ENCODE measurements at places on chromosomes 2 and 18. TPM values are rescaled to one million over a fixed set of nuclear protein-coding genes. Genes with fewer than 3 reads are reported as not detected.

Gene LRP1B
- total RNA-seq = 0.44 TPM

Gene SULT1C4
- total RNA-seq = 16.0 TPM

Gene DNPEP
- 51.2 TPM for total RNA-seq

Gene DSC2
- 19.5 TPM for total RNA-seq

Gene NYAP2
- total RNA-seq = not detected

Gene IL36RN
- total RNA-seq = not detected

Gene SFTPB
- not detected for total RNA-seq

Gene NEUROD1
- total RNA-seq = not detected

Gene GKN1
- total RNA-seq = not detected

Gene CDH2
- total RNA-seq = 269 TPM

DNA sequence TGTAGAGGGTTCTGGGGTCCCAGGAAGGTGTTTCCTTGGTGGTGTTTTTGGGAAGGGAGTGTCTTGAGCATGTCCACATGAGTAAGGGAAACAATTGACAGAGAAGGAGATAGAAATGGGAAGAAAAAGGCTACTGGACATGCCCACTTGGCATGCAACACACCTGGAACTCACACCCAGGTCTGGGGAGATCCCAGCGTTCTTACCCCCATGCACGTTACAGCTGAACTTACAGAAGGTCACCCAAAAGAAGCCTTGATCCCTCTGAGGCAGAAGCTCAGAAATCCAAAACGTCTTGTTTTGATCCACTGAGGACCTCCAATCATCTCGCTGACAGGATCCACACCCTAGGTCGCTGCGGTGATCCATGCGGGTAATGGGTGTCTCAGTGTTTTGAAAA, 142.0 kb downstream of the ZNF516 start:
- DNase-seq = no peak

- DNase-seq = no peak
Observed at GRCh38 chr18:8777846-8778245, 72.5 kb downstream of the MTCL1 start.

DNA sequence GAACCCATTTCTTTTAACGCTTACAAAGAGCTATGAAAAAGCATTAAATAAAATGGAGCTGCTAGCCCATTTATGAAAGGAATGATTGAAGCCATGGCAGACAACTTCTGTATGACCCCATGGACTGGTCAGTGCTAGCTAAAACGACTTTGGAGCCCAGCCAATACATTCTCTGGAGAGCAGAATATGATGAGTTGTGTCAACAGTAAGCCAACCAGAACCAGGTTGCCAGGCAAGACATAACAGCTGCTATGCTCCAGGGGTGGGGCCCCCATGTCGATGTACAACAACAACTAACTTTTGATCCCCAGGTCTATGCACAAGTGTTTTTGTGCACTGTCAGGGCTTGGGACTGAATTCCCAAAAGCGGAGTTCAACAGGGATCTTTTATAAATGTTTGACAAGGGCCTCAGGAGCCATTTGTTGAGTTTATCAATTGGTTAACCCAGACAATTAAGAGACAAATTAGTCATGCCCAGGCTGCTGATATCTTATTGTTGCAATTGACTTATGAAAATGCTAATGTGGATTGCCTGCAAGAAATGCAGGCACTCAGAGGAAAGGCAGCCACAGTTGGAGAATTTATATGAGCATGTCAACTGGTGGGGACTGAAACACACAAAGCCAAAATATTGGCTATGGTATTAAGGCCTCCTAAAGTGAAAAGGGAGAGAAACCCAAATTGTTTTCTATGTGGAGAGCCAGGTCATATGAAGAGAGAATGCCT, 64.6 kb upstream of the MYO3B start:
- DNase-seq = no peak

GRCh38 chr18:59057969-59058368, 81.7 kb upstream of the SEC11C start:
- no peak for DNase-seq

- DNase-seq = no peak
Observed at GRCh38 chr2:241598487-241598886, 38.5 kb downstream of the THAP4 start.

GRCh38 chr2:201730651-201731285, 32.3 kb upstream of the MPP4 start:
- no peak for DNase-seq

DNA sequence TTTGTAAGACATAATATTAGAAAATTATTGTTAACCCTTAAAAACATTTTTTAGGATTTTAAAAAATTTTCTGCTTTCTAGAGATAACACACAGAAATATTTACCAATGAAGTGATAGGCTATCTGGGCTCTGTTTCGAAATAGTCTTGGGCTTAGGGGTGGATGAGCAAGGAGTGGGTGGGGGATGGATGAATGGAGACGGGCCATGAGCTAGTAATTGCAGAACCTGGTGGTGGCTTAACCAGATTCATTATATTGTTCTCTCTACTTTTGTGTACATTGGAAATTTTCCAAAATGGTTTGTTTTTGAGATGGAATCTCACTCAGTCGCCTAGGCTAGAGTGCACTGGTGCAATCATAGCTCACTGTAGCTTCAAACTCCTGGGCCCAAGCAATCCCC, 89.6 kb downstream of the TCF7L1 start:
- no peak for DNase-seq

DNA sequence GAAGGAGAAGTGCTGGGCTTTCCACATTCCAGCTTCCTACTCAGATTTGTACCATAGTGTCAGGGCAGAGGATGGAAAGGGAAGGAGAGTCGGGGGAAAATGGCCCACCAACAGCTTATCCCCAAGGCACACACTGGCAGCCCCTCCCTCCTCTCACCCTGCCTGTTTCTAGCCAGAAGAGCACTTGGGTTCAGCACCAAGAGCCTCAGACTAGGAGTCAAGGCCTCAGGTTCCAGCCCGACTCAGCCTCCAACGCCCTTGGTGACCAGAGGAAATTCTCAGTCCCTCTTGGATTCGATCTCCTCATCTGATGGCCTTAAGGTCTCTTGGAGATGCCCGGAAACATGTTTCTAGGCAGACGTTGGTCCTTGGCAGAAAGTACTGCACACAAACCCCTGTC, 53.9 kb downstream of the TNS1 start:
- no peak for DNase-seq

DNA sequence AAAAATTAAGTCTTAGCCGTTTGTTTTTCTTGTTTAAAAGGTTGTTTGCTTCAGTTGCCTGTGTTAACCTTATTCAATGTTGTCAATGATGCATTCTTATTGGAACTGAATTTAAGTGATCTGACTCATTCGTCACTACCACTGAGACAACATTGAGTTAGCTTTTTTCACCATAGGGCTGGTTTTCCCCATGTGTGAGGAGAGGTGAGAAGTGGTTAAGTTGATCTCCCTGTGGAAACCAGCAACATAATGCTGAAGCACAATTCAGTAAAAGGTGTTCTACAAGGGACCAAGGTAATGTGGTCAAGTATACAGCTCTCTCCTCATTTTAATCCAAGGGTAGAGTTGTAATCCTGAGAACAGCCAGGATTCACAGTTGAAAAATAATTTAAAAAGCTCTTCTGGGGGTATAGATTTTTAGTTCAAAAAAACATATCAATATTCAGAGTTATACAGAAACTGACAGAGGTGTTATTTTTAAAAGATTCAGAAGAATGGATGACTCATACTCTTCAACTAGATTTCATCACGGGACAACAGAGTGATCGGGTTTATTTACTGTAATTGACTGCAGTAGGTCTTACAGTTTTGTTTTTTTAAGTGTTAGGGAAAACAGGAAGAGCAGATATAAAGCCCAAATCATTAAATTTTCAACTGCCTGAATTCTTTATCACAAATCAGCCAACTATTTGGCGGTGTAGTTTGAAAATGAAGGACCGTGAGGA, 12.6 kb downstream of the NOP58 start:
- DNase-seq = no peak

- no peak for DNase-seq
Observed at GRCh38 chr18:77754475-77755044, 504.9 kb downstream of the GALR1 start.

GRCh38 chr2:144015655-144016245, 504.2 kb downstream of the ZEB2 start:
- DNase-seq = no peak

DNA sequence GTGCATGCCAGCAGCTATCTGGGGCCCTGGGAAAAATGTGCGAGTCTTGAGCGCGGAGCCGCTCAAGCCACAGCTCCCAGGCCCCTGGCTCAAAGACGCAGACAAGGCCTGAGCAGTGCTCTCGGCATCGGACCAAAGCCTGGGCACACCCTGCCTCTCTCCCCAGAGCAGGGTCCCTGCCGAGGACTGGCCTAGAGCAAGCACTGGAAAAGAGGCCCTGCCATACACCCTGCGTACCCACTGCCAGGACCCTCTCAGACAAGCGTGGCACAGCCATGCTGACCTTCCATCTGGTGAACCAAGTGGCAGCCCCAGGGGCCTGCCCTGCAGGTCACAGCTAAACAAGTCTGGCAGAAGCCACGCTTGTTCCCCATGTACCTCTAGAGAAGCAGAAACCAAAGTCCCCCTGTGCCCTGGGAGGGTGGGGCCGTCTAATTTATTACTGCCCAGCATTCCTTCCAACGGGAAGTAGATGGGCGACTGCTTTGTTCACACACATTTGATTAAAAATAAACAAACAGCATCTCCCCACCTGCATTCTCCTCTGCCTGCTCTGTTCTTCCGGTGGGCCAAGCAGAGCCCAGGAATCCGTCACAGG, 14.0 kb downstream of the STK25 start:
- no peak for DNase-seq

DNA sequence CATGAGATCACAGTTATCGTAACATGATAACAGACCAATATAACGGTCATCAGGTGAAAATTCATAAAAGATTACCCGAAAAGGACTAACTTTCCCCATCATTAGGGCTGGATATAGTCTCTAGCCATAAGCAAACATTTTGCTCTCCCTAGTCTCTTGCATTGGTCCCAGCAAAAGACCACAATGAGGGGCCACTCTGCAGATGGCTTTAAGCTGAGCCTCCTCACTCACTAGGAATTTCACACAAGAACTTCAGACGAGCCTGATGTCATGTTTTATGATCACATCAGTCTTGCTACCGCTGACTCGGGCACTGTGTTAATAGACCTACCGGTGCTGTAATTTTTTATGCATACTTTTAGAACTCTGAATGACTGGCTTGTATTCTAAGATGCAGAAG, 35.2 kb downstream of the STK17B start:
- no peak for DNase-seq

DNA sequence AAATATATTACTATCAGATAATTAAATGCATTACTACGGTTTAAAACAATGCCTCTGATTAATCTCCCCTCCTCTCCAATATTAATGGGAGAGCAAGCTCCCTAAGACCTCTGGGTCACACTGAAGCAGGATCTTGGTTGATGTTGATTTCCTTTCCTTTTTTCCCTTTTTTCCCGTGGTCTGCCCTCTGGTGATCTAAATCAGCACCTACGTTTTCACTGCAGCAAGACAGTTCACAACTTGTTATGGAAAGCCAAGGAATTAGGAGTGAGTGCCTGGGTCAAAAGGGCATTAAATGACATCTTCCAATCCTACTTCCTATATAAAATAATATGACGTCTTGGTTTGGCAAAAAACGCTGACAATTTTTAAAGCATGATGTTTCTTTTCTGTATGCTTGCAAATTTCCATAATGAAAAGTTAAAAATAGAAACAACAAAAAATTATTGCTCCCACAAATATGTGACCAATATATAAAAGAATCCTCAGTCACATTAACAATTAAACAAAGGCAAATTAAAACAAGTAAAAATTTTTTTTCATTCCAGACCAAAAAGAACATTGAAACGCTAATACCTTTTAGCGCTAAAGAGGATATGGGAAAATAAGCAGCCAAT, 7.9 kb upstream of the CFAP36 start:
- DNase-seq = no peak

DNA sequence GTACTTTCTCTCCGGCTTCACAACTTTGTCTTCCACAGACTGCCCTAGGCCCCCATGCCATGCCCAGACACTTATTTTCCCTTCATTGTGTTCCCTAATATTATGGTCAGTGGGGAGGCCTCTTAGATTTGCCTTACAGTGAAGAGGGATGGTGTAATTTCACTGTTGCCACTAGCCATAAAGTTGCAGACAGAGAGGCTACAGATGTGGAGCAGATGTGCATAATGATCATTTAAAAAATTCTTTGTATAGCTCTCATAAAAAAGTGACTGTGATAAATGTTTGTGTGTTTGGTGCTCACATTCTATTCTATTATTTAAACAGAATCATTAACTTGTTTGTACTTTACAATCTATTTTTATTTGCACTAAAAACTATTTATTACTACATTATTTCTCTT, 67.5 kb upstream of the FN1 start:
- no peak for DNase-seq

DNA sequence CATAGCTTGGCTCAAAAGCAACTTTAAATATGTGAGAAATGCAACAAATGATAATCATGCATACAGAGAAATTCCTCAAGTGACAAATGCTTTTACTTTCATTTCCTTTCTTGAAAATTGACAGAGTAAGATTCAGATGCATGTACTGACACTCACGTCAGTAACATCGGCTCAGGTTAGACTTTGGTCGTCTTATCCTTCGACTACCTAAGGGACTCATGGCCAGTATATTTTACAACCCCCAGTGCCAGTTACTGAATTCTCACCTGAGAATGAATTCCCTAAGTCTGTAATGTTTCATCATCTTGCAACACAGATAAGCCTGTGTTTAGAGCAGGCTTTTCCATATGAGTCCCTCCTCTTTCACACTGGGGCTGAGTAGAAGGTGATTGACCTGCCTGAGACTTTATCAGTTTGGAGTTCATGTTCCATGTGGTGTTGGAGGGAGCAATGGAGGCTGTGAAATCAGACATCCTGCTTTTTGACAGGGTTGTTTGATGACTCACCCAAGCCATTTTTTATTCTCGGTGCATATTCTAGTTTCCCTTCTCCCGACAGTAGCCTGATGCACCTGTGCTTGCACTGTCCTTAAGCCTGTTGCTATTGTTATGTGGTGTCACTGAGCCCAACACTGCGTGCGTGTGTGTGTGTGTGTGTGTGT, 30.5 kb upstream of the ATP8B1 start:
- no peak for DNase-seq

GRCh38 chr2:126653761-126654160, 2.2 kb upstream of the GYPC start:
- DNase-seq = no peak

GRCh38 chr2:197307933-197308521, 2.6 kb downstream of the ANKRD44 start:
- no peak for DNase-seq

DNA sequence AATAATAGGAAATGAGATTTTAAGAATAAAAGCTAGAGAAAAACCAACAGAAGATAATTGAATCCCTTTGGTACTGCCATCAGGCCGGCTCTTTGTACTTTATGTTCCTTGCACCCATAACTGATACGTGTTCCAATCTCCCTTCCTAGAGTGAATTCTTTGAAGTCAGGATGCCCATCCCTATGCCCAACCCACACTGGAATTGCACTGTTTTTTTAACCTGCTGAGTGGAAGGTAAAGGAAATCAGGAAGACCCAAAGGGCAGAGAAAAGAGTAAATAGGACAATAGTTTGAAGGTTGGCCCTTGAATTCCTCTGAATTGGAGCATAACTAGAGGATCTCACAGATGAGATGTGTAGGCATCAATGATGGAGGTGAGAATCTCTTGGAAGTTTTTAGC, 4.4 kb upstream of the ATG16L1 start:
- no peak for DNase-seq

Measured in right atrium auricular region (tissue), 2 donors.